Stimulated activated CD4-positive, alpha-beta T cell treated with anti-CD3 and anti-CD28 coated beads, Interleukin-15, amount 100 ng/mL, for 48 hours (primary cell): ENCODE measurements at places on chromosomes 13 and 19.

DNA sequence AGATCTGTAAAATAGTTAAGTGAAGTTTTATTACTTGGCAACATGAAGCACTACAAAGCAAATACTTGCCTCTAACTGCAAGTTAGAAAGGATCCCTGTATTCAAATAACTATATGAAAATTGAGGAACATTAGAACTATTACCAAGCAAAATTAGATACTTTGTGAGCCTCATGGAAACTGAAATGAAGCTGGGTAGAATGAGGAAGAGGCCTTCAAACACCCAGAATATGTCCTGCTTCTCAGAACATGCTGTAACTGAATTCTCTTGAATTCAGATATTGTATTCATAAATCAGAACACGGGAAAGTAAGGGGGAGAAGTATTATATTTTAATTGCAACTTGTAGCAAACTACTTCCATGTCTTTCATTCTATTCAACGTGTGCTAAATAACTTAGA lies 947.9 kb downstream of the PCDH17 start:
- DNase-seq: no peak

DNA sequence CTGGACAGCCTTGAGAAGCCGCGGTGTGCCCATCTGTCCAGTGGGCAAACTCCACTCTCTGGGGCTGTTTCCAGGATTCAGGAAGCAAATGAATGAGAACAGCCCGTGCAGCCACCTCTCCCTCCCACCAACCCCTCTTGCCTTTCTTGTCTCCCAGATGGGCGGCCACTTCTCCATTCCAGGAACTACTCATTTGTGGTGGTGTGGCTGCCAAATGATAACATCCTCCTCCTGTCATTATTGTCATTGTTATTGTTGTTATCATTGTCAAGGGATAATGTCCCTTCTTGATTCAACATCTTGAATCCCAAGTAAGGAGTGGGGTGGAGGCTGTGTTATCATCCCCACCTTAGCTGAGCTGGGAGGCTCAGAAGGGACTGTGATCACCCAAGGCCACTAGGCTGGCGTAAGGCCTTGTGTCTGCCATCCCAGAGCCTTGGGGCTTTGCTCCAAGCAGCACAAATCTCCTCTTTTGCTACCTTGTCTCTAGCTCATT lies 1.6 kb downstream of the DNM2 start:
- no peak for DNase-seq

DNA sequence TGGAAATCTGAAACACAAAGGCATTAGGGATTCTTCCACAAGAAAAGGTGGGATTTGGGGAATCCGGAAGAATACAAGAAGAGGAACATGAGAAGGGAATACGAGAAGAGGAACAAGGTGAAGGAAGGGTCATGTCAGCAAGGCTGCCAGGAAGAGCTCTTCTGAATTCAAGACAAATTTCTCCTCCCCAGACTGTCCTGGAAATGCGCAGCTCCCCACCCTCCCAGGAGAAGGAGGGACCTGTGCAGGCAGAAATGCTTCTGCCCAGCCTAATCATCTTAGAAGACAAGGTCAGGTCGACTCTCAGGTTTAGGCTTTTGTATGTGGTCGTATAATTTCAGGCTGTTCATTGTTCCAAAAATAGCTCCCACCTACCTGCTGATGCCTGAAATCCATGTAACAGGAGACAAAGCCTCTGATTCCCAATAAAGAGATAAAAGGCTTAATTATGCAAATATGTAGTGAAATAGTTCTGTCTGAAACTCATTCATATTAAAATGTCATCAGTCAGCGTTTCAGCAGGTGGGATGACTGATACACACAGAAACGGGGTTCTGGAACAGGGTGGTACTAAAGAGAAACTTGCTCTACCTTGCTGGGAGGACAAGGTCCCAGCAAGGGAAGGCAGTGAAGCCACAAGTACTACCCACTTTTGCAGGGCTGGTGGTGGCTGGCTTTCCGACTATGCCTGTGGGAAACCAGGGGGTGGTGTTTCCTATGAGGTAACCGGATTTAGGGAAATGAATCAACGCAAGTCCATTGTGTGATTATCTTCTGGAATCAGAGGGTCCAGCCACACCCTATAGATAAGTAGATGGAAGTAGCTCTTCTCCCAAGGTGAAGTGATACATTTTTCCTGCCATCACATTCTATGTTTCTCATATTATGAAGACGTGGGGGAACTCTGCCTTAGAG lies 76.1 kb downstream of the KL start:
- DNase-seq: no peak

DNA sequence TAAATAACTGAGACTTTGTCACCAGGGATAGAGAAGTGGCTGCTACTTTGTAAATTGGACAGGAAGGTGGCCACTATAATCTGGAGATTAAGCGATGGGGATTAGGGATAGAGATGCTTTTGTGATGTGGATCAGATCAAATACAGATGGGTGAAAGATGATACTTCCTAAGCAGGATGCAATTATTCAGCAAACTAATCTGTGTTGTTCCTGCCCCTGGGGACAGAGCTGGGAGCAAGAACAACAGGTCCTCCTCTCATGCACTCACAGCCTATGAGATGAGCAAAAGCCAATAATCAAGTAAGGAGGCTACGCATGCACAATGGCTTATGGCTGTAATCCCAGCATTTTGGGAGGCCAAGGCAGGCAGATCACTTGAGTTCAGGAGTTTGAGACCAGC lies 4.6 kb downstream of the RGL3 start:
- no peak for DNase-seq

DNA sequence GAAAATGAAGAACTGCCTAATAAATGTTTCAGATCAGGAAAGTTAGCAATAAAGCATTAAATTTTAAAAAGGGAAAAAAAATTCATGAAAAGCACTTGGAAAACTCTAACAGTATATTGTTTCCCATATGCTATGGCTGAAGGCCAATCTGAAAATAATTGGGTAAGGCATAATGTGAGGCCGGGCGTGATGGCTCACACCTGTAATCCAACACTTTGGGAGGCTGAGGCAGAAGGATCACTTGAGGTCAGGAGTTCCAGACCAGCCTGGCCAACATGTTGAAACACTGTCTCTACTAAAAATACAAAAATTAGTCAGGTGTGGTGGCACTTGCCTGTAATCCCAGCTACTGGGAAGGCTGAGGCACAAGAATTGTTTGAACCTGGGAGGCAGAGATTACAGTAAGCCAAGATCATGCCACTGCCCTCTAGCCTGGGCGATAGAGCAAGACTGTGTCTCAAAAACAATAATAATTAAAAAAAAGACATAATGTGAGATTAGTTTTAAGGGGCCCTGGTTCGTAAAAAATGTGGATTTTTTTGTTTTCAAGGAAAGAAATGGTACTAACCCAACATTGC lies 15.2 kb downstream of the INTS6 start:
- no peak for DNase-seq

GRCh38 chr19:50202386-50202785 lies 1.0 kb upstream of the MYH14 start:
- DNase-seq: no peak

GRCh38 chr13:27276188-27276587 lies 5.6 kb downstream of the RASL11A start:
- DNase-seq: no peak

GRCh38 chr19:4952945-4953344 lies 16.0 kb upstream of the KDM4B start:
- DNase-seq: no peak

DNA sequence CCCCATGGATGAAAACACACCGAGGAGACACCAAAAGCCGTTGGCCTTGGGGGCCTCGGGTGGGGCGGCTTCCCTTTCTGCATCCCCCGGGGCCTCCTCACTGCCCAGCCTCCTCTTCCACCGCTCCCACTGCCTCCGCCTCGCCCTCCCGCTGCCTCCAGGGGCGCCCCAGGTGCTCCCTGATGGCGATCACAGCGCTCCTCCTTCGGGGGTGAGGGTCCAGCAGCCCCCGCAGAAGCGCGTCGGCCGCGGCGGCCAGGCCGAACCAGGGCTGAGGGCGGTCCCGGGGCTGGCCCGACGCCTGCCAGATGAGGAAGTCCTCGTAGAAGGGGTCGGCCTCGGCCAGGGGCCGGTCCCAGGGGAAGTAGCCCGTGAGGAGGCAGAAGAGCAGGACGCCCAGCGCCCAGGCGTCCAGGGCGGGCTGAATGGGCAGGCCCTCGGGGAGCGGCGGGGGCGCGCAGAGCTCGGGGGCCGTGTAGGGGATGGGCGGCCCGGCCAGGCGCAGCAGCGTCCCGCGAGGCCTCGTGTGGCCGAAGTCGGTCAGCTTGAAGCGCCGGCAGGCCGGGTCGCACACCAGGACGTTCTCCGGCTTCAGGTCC lies 7.2 kb downstream of the SBK2 start:
- DNase-seq: no peak

GRCh38 chr13:93388701-93389100 lies 162.1 kb downstream of the GPC6 start:
- no peak for DNase-seq

GRCh38 chr13:89930861-89931260 lies 1416.6 kb upstream of the MIR17HG start:
- DNase-seq: no peak

DNA sequence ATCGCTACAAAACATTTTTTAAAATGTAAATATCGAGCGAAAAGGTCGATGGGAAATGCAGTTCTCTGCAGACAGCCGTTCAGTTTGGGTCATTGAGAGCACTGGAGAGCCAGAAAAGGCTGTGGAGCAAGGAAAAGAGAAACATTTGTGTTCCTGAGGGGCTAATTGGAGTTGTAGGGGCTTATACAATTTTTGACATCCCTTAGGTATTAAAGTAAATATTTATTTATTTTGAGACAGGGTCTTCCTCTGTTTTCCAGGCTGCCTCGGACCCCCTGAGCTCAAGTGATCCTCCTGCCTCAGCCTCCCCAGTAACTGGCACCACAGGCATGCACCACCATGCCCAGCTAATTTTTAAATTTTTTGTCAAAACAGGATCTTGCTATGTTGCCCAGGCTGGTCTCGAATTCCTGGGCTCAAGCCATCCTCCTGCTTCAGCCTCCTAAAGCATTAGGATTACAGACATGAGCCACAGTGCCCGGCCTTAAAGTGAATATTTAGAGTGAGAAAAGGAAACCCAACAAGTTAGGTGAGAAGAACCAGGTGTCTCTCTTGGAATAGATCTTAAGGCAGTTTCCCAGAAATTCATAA lies 825 bp upstream of the YIF1B start:
- no peak for DNase-seq

GRCh38 chr13:50244355-50244712 lies 229.1 kb downstream of the KCNRG start:
- DNase-seq: no peak
